ENCODE measurements at places on chromosomes 7 and 10.
A peak's percentile ranks its signal among the peaks of the same experiment; 100 is the strongest.

DNA sequence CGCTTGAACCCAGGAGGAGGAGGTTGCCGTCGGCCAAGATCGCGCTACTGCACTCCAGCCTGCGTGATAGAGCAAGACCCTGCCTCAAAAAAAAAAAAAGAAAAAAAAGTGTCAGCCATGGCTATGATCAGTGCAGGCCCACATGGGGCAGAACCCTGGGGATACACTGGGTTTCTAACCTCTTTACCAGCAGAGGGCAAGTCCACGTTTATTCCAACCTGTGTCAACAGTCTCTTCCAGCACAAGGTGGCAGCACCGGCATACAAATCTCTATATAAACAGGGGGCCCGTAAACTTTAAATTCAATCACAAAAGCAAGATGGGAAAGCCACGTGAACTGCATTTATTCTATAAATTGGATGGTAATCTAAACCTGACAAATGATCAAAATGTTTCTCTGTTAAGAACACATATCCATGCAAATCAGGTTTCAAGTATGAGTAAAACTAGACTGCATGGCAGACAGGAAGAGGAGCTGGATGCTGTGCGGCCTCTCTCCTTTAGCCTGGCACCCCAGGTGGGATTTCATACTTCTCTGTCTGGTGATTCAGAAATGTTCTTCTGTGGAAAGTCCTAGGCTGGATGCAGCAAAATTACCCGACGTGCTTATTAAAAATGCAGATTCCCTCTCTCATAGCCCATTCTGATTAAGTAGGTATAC, 60.0 kb upstream of the STEAP1B start:
- peak; percentile 42 for DNase-seq

- no peak for DNase-seq
Observed at GRCh38 chr10:6980353-6980752, 400.3 kb upstream of the PRKCQ start.

GRCh38 chr10:36050763-36051499, 408.8 kb upstream of the FZD8 start:
- DNase-seq = no peak

GRCh38 chr10:28925121-28925663, 247.9 kb downstream of the BAMBI start:
- DNase-seq = no peak

GRCh38 chr7:95434557-95435421, at the start of gene PON2:
Gene PON2 (minus strand): TSS chr7:95435028. CDS start chr7:95434951, 77 bp downstream.
- no peak for DNase-seq

DNA sequence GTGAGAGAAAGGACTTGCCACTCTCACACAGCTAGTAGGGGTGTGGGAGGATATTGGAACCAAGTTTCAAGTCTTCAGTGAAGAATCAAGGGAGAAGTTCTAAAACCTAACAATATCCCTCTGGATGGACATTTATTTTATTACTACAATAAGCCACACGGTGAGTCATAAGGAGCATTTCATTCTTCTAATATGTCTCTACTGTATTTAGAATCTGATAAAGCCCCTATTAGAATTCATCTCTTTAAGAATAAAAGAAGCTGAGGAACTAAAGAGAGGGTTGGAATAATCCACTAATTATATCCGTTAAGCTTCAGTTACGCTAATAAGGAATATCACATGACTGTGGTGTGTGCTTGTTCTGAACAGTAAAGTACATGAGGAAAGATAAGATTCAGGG, 40.9 kb upstream of the ATRNL1 start:
- DNase-seq = no peak

- no peak for DNase-seq
Observed at GRCh38 chr7:91286432-91286831, 22.2 kb downstream of the FZD1 start.

DNA sequence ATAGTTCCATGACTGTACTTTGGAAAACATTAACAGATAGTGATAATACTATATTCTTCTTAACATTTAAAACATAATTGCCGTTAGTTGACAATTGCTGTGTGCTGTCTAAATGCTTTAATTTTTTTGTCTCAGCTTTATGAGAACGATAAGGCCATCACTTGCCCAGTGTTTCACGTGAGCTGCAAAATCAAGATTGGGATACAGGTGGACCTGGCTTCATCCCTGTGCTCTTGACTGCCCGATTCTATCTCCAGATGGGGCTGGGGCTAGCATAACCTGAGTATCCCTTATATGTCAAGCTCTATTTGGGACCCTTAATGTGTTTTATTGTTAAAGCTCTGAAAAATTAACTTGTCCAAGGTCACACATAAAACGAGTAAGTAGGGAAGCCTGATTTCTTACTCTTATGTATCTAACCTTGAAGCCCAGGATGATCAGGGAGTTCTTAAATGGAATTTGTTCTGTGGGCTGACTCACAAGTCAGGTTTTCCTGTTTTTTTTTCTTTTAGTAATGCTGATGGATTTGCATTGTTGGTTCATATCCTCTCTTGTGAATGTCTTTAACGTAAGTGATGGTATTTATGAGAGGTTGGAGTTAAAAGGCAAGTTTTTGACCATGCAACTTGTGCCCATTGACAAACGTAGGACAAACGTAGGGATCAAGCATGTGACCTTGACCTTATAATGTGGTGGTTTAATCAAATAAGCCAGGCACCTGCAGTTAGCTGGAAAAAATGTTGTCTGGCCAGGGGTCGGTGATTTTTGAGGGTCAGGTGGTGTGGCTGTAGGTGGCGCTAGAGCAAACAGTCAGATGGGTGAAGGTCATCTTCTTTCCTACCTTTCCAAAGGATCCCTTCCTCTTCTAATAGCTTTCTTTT, 3.6 kb downstream of the PRKAR2B start:
- DNase-seq = no peak

DNA sequence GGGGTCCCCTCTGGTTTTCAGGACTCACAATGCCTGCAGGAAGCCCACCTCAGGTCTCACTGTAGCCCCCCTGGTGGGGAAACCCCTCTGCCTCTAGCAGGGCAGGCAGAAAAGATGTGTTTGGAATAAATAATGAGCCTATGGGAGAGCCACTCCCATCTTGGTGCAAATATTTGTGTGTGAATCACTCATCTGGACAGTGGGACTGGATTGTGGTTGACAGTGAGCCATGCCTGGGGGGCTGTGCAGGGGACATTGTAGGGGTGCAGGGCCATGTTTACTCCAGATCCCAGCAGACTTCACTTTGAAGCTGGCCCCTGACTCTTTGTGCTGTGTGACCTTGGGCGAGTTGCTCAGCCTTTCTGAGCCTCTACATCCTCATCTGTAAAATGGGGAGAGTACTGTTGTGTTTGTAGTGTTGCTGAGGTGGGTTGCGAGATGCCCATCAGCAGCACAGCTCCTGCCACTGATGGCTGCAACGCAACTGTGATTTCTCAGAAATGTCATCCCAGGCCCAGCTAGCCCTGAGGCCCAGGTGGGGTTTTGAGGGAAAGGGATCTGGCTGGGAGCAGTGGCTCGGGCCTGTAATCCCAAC, 20.7 kb downstream of the GTF2IRD1 start:
- no peak for DNase-seq

GRCh38 chr7:141045842-141046620, 27.8 kb upstream of the TMEM178B start:
- DNase-seq = no peak

- no peak for DNase-seq
Observed at GRCh38 chr7:132463922-132464321, 112.3 kb downstream of the PLXNA4 start.

DNA sequence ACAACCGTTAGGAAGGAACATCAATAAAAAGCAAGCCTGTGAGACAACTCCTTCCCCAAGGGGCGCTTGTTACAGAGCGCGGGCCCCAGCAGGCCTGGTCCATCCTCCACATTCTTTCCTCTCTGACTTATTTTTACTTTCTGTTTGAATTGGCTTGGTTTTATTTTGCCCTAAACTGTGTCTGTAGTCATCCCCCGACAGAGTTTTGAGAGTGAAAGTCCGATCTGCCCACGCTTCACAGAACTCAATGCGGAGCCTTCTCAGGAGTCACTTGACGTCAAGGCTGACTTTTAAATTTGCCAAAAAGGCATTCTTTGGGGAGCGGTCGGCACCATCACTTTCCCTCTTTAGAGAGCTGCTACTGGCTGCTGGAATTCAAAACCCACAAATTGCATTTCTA, 150.1 kb upstream of the KLF6 start:
- peak; percentile 47 for DNase-seq

DNA sequence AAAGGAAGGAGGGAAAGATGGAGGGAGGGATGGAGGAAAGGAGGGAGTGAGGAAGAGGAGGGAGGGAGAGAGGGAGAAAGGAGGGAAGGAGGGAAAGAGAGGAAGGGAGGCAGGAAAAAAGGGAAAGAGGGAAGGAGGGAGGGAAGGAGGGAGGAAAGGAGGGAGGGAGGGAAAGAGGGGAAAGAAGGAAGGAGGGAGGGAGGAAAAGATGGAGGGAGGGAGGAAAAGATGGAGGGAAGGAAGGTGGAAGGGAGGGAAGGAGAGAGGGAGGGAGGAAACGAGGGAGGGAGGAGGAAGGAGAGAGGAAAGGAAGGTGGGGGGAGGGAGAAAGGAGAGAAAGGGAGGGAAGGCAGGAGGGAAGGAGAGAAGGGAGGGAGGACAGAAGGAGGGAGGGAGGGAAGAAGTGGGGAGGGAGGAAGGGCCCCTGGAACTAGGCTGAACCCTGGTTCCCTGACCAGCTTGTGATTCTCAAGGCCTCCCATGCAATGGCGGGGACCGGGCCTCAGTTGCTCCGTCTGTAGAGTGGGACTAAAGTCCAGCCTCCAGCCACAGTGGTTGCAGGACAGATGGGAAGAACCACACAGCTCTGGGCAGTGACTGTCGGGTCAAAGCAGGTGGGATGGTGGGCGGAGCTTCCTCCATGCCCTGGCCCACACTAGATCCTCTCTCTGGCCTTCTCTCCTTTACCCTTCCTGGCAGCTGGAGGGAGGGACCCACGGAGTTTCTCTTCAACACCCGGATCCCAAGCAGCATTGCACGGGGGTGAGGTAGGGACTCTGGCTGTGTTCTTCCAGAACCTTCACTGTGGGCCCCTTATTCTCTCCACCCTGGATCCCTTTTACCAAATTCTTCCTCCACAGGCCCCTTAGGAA, 4.3 kb upstream of the TTYH3 start:
- no peak for DNase-seq

GRCh38 chr10:34161777-34162370, 653.2 kb downstream of the PARD3 start:
- no peak for DNase-seq

Data from stimulated activated CD4-positive, alpha-beta T cell treated with anti-CD3 and anti-CD28 coated beads, Interleukin-15, amount 100 ng/mL, for 1 hour (primary cell).